ENCODE measurements at places on chromosomes 12 and 14.

GRCh38 chr12:59164991-59165718, 244.9 kb upstream of the LRIG3 start:
- DNase-seq: no peak

DNA sequence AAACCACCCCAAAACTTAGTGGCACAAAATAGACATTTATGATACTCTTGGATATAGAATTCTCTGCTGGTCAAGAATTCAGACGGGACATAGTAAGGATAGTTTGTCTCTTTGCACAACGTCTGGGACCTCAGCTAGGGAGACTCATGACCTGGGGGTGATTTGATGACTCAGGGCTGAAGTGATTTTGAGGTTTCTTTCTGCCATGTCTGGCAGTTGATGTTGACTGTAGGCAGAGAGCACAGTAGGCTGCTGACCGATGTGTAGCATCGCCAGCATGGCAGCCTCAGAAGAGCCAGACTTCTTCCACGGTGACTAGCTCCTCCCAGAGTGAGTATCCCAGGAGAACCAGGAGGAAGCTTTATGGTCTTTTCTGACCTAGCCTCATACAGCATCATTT, 88.9 kb upstream of the FRMD6 start:
- DNase-seq: no peak

DNA sequence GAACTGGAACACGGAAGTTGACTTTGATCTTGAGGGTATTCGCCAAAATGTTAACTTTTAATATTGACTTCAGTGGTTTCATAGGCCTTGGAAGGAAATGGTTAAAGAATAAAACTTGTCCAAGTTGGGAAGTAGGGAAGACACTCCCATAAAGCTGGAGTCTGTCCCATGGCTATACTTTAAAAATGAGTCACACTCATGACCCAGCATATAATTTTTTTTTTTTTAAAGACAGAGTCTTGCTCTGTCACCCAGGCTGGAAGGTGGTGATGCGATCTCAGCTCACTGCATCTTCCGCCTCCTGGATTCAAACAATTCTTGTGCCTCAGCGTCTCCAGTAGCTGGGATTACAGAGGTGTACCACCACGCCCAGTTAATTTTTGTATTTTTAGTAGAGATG, 19.6 kb downstream of the TMPRSS12 start:
- no peak for DNase-seq

DNA sequence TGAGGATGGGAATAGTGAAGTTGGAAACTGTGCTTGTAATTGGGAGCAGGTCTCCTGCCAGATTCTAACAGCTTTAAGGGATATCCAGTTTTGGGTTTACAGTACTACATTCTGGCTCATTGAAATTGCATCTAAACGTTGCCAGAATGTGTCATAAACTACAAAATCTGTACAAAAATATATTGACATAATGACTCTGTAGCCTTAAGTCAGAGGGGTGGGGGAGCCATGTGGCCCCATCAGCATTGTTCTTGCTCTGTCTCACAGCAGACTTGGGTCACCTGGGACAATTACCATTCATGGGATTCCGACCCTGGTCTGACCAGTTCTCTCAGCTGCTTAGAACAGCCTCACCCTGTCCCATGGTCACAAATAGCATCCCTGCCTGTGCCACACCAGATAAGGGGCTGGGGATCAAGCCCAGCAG, 43.3 kb upstream of the MED13L start:
- no peak for DNase-seq

DNA sequence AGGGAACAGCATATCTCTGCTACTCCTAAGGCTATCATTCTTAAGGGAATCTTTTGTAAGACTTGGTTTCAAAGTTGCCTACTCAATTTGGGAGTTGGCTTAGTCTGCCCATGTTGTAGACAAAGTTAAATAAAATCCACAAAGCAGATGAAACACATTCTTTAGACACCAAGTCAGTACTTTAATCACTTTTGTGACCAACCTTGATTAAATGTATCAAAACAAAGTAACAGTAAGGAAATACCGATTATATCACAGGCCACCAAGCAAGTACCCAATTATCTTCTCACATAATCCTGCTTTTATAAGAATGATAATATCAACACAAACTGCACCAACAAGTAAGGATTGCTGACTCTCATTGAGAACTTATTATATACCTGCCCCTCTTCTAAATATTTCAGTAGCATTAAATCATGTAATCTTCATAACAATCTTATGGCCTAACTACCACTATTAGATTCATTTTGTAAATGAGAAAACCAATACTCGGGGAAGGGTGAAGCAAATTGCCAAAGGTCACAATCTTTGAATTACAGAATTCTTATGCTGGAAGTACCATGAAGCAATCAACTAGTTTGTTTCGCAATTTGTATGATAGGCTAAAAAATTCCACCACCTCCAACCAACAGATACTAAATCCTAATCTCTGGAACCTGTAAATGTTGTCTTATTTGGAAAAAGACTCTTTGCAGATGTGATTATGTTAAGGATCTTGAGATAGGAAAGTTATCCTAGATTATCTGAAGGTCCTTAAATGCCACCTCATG, 12.6 kb upstream of the DIO2 start:
- DNase-seq: no peak

GRCh38 chr14:92684801-92685560, 63.4 kb downstream of the LGMN start:
- no peak for DNase-seq

GRCh38 chr12:2625289-2625612, 169.5 kb upstream of the FKBP4 start:
- no peak for DNase-seq

GRCh38 chr12:57390174-57390573, 40.7 kb downstream of the R3HDM2 start:
- no peak for DNase-seq

GRCh38 chr12:24034160-24034559, 84.7 kb upstream of the SOX5 start:
- no peak for DNase-seq

DNA sequence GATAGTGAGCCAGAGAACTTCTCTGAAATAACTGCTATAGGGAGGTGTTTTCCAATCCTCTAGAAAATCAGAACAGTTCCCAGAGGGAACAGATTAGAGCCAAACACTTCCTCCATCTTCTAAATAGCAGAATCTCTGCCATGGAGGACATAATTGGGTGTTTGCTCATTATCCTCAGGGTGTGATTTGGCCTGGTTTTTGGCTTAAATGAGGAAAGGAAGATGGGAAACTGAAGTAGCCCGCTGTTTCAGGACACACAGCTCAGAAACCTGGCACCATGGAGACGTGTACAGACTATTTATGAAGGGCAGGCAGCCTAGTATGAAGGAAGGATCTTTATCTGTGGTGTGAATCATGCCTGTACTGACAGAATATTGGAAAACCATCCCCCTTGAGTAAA, 231.7 kb upstream of the PRKD1 start:
- DNase-seq: no peak

DNA sequence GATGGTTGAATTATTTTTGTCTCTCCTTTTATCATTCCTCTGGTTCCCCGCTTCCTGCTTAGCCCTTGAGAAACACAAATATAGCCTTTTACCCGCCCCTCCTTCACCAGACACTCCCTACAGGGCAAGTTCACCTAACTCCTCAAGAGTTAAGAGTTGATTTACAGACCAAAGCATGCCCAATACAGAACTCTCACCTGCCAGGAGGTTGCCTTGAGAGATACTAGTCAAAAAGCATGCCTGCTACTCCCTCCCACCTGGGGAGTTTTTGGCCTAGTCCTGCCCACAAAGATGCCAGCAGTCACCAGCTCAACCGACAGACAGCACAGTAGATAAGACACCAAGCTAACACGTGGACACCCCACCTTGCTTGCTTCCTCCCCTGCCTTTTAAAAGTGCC, 11.2 kb downstream of the LGMN start:
- DNase-seq: no peak

DNA sequence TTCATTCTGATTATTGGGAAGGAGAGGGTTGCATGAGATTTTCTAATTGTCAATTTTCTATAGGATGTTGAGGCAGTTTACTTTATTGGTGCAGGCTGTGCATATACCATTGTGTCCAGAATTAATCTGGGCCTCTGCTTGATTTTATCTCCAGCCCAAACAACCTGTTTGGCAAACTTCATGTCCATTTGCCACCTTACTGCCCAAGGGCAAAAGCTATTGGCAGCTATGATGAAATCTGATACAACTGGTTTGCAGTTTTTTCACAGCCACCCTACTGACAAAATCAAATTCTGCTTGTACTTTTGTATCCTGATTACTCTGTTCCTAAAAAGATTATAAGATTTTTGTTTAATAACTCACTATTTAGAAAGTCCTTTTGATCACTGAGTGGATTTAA, 789.2 kb upstream of the FBXO33 start:
- DNase-seq: no peak

DNA sequence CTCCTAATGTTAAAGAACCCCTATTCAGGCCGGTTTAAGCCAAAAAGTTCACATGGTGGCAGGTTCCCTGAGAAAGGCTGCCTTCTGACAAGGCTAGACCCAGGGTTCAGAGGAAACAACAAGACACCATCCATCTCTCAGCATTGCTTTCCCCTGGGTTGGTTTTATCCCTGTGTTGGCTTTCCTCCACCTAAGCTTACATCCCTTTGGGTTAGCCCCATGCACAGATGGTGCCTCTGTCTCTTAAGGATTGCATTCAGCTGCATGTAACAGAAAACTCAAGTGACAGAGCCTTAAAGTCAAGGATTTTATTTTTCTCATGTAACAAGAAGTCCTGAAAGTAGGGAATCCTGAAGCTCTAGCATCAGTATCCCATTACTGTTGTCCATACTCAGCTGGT, 42.8 kb upstream of the RIN3 start:
- no peak for DNase-seq

DNA sequence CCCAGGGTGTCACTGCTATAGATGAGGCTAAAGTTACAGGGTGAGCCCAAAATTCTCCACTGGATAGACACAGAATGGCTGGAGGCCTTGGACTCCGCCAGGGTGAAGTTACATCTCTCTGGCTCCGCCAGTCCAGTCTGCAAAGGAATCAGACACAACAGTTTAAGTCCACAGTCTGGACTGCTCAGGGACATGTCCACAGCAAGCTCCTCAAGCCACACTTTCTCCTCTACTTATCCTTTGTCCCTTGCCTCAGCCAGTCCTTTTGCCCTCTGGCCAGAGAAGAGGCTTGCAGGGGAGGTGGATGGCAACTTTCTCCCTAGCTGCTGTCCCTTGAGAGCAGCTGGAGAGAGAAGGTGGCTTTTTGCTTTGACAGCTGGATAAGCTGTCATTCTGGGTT, 28.0 kb downstream of the PTPRB start:
- no peak for DNase-seq

DNA sequence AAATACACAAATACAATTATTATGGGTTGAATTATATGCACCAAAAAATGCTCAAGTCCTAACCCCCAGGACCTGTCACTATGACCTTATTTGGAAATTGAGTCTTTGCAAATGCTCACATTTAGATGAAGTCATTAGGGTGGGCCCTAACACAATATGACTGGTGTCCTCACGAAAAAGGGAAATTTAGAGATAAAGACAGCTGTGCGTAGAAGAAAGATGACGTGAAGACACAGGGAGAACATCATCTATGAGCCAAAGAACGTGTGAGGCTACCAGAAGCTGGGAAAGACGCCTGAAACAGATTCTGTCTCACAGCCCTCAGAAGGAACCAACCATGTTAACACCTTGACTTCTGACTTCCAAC, 259.2 kb downstream of the EMP1 start:
- no peak for DNase-seq

DNA sequence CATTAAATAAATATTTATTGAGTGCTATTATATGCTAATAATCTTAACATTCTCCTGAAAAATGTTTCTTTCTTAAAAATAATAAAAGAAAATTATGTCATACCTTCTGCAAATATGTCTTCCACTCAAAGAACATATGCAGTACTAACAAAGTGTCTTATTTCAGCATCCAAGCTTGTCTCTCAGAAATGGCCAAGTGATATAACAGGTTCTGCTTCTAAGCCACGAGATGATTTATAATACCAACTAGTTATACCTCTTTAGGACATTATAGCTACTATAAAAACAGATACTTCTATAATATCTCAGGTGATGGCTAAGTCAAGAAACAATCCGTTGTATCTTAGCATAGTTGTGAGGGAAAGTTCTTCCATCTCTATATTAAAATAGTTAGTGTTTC, 128.1 kb upstream of the ARID2 start:
- DNase-seq: no peak

DNA sequence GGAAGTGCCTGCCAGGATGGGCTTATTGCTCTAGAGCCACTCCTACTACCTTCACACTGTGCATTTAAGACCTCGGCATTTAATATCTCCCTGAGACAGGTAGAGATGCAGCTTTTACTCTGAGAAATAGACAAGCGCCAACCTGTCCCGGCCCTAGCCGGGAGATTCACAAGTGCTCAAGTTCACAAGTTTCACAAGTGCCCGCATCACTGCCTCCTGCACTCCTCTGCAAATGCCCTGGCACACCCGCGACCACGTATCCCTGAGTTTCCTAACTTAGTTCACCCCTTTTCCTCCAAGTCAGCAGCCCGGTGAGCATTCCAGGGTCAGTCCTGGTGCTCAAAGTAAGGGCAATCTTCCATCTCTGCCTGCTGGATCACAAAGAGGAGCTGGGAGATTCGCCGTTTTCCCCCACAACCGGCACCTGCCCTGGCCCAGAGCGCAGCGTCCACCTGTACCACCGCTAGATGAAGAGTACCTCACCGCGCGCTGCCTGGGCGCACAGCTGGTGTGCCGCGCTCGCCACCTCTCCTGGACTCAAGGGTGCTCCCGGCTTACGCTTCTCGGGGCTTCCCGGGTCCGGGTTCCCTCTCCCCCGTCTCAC, 5.0 kb upstream of the SLC38A4 start:
- no peak for DNase-seq

GRCh38 chr12:56143217-56143616, 9.2 kb upstream of the MYL6B start:
- no peak for DNase-seq

Data from stimulated activated CD8-positive, alpha-beta memory T cell treated with anti-CD3 and anti-CD28 coated beads, Interleukin-15, amount 100 ng/mL, for 24 hours (primary cell).